ENCODE measurements at places on chromosomes 5 and 9.

DNA sequence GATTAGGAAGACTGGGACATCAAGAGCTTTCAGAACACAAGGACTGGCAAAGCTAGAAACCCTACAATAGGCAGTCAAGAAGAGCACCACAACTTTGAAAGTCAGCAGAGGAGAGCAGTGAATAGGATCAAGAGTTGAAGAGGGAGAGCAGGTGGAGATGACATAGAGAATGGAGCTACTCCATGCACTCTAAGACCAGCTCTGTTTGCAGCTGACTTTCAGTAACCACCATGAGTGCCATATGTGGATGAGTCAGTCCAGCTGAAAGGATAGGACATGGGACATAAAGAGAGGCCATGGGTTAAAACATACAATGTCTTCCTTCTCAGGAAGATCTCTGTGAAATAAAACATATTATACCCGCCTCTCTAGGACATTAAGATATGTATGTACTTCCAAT is 289.1 kb upstream of the KLF4 start:
- DNase-seq, result no peak

DNA sequence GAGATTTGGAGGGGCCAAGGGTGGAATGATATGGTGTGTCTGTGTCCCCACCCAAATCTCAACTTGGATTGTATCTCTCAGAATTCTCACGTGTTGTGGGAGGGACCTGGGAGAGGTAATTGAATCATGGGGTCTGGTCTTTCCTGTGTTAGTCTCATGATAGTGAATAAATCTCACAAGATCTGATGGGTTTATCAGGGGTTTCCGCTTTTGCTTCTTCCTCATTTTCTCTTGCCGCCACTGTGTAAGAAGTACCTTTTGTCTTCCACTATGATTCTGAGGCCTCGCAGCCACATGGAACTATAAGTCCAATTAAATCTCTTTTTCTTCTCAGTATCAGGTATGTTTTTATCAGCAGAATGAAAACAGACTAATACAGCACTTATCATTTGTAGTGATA is 29.5 kb upstream of the SPIN1 start:
- DNase-seq, result no peak

DNA sequence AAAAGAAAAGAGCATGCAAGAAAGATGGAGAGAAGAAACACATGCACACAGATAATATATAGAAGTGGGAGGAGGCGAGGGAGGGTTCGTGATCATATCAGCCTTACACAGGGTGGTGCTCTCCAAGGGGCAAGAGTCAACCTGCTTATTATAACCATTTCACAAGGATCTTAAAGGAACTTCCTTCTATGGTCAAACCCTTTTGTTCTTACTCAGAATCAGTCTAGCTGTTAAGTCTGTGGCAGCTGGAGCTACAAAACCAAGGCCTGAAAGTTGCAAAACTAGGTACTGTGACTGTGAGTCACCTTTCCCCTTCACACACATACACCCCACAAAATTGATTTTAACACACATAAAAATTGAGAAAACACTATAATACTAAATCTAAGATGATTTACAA is 18.5 kb upstream of the ERMP1 start:
- no peak for DNase-seq

DNA sequence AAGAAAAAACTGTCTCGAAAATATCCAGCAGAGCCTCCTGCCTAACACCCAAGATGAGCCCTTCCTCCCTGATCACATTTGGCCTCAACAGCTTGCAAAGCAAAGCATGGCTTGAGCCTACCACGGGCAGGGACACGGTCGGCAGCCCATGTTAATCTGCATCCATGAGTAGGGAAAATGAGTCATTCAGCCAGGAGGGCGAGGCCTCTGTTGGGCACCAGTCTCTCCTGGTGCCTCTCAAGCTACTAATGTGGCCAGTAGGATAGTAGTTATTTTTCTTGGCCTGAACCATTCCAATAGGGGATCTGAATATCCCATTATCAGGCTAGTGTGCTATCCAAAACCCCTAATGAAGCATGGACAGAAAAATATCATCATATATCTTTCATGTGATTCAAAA is 43.0 kb upstream of the SHB start:
- DNase-seq, result no peak

DNA sequence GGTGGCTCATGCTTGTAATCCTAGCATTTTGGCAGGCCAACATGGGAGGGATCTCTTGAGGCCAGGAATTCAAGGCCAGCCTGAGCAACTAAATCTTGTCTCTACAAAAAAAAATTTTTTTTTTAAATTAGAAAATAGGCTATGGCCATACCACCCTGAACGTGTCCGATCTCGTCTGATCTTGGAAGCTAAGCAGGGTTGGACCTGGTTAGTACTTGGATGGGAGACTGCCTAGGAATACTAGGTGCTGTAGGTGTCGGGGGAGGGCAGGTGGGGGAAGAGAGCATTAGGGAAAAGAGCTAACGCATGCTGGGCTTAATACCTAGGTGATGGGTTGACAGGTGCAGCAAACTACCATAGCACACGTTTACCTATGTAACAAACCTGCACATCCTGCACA is 39.5 kb downstream of the DDX4 start:
- no peak for DNase-seq

Measured in cardiac muscle cell (in vitro differentiated cells and primary cell).